EH (cell line): ENCODE measurements at places on chromosomes 3 and 15.

GRCh38 chr3:160448845-160449635, 546 bp downstream of the TRIM59 start:
- peak; percentile 50 for DNase-seq

- DNase-seq, result no peak
Measured at GRCh38 chr3:128062033-128062745, 10.0 kb downstream of the SEC61A1 start.

- DNase-seq, result no peak
Measured at GRCh38 chr3:114242947-114243346, 5.6 kb upstream of the ZNF80 start.

DNA sequence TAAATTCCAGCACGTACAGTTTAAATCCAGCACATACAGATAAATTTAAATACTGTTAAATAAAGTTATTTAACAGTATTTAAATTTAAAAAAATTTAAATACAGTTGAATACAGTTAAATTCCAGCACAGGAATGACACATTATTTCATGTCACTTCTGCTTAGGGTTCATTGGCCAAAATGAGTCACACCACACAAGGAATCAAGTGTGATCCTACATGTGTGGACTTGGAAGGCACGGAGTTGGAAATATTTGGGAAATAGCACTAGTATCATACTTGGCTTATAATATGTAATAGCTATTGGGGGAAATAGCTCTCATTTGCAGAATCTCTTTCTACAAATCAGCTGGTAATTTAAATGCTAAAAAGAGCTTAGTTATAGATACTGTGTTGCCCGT, 10.6 kb downstream of the RAB7A start:
- DNase-seq, result peak; percentile 71

- DNase-seq, result no peak
Measured at GRCh38 chr15:86197770-86198169, 118.1 kb downstream of the AGBL1 start.

DNA sequence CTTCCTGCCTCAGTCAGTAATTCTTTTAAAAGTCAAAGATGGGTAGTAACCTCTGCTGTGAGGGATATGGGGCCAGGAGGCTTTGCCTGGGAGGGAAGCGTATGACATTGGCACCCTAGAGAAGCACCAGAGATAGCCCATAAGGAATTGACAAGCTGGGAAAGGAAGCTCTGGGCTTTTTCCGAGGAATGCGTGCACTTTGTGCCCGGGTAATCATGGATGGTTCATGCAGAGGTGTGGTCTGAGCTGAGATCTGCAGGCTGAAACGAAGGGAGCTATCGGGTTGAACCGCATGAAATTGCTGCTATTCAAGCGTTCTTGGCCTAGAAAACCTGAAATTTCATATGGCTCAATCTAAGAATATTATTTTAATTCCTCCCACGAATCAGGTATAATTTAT, 127.7 kb upstream of the TLE3 start:
- no peak for DNase-seq

DNA sequence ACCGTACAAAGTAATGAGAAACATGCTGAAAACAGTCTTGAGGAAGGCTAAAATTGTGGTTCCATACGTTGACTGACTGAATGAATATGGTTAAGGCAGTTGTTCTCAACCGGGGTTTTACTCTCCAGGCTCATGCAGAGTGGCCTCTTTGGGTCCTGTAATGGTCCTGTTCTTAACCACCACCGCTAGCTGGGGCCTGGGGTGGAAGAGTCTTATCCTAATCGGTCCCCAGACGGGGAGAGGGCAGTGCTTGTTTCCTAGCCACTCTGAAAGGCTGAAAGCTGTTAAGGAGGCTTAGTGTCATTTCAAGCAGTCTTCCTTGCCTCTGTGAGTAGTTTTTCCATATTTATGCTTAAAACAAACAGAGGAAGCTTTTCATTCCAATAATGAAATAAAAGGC, 32.0 kb downstream of the SELENOT start:
- no peak for DNase-seq

DNA sequence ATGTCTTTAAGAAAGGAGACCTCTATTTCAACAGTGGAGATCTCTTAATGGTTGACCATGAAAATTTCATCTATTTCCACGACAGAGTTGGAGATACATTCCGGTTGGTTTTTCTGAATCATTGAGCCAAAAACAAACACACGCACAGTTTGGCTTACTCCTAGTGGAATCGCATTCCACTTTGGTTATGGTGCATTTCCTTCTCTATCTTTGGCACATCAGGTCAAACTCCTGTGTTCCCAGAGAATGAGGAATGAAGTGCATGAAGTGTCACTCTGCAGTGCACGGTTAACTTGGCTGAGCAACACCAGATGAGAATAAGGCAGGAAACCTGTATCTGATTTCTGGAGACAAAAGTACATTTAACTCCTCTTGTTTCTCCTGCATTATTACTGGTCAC, 38.5 kb downstream of the HDC start:
- DNase-seq, result peak; percentile 94

- DNase-seq, result no peak
Measured at GRCh38 chr3:88059380-88060170, 520 bp downstream of the ZNF654 start.

GRCh38 chr3:85567071-85567676, 608.4 kb downstream of the CADM2 start:
- peak; percentile 14 for DNase-seq

GRCh38 chr3:194537732-194538247, 51.0 kb upstream of the ATP13A3 start:
- DNase-seq, result peak; percentile 89

- no peak for DNase-seq
Measured at GRCh38 chr15:29379647-29380046, 110.0 kb upstream of the NSMCE3 start.

DNA sequence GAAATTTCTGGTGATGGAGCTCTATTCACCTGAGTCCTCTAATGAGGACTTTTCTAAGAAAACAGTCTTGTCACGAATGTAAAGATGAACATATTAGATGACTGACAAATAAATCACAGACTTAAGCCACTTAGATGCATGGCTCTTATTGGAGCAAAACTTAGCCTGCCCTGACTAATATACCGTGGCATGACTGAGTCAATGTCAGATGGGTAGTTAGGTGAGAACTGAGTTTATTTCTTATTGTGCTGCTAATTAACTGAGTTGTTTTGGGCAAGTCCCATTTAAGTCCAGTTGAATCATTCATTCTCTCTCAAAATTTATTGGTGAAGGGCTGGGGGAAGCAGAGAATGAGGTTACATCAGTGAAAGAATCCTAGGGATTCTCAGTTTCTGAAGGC, 459.8 kb downstream of the MCTP2 start:
- DNase-seq, result no peak

GRCh38 chr15:39498629-39499028, 82.2 kb upstream of the THBS1 start:
- peak; percentile 79 for DNase-seq

DNA sequence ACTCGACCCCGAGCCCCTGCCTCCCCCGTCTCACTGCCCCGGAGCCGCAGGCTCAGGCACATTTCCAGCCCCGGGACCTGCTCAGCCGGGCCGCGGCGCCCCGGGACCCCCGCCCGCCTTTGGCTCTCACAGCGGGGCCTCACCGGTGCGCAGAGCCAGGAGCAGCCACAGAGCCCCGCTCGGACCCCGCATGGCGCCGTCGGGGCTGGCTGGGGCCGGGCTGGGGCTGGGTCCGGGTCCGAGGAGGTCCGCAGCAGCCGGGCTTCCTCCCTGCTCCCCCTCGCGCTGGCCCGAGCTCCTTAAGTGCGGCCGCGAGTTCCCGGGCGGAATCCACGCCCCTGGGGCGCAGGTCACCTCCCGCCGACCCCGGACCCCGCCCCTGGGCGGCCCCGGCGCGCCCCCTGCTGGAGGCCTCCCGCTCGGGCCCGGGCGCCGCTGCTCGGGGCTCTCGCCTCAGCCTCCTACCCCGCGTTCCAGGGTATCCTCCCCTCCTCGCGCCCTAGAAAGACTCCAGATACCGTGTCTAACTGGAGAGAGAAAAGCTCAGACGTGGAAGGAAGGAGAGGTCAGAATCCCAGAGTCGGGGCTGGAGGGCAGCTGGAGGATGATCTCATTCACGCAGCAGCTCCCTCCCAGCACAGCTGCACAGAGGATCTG, at the start of gene MELTF:
TSS of gene MELTF (minus strand) at position 307 of the 657 bp plus-strand sequence. CDS start at position 192, 115 bp downstream.
- peak; percentile 71 for DNase-seq

- DNase-seq, result no peak
Measured at GRCh38 chr15:69666921-69667811, 214.5 kb downstream of the RPLP1 start.

- no peak for DNase-seq
Measured at GRCh38 chr15:39882602-39883001, 37.5 kb downstream of the GPR176 start.

DNA sequence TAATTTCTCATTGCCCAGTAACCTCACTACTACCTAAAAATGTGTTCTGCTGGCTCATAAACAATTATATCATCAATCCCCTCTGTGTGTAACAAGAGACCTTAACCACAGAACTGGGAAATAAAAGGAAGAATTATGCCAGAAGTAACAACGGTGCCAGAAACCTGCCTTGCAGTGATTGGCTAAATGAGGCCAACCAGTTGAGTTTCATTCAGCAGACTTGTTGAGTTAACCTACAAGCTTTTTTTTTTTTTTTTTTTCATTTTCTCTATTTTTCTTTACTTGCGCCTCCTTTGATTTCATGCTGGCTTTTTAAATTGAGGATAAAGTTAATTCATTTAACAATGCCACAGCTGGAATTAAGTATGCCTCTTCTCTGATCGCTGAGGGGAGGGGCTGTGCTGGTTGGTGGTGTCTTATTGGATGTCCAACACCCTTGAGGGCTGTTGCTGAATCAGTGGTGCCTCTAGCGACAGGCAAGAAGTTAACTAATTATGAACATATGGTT, 30.0 kb upstream of the GMNC start:
- no peak for DNase-seq

DNA sequence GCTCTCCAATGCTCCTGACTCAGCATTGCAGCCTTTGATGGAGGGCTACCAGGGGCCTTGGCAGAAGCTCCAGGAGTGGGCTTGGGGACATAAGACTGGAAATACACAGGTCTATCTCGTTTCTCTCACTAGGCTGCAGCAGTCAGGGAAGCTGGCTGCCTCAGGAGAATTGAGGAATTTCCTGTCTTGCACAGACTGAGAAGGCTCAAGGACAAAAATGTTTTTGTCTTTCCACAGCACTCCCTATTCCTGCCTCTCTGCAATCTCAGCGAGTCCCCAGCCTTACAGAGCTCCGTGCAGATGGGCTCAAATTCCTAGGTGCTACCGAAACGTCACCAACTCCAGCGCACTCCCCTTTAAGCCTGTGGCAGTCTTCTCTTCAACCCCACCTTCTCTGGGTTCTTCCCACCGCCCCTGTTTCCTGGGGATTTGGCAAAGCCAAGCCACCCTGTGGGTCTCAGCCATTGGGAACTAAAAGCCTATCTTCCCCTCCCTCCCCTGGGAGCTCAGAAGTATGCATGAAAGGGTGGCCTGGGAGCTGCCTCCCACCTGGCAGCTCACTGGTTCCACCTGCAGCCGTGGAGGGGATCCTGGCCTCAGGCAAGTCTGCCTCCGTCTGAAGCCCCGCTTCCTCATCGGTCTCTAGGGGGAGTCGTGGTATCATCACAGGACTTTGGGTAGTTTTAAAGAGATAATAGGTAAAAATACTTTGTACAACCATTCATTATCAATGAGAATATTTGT, 322.6 kb upstream of the FRG2C start:
- no peak for DNase-seq

DNA sequence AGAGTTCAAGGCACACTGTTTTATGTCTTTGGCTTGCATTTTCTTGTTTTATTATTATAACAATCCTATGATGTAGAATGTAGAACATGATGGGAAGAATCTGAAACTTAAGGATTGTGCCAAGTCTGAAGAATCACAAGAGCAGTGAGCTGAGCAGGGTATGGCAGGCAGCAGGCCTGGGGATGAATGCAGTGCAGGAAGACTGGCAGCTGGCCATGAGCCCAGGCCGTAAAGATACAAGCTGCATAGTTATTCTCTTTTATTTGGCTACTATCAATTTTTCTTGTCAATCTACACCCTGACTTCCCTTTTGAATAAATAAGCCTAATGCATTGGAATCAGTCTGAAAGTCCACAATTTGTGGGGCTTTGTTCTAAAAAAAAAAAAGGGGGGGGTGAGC, 89.6 kb upstream of the ARPP21 start:
- DNase-seq, result no peak

DNA sequence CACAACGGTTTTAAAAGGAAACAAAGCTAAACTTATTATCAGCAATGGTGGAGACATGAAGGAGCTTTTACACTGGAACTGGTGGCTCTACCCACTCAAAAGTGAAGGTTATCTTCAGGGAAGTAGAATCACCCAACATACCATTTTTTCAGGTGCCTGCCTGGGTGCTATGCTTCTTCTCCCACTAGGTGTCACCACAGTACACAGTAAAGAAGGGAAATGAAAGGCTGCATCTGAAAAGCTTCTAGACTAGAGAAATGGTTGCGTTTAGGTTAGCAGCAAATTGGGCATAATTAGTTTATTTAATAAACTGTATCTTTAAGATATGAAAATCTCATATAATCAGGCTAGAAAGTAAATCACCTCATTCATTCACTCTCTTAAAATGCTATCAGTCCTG, 47.0 kb upstream of the SELENOK start:
- peak; percentile 56 for DNase-seq

GRCh38 chr3:41324156-41324475, 124.8 kb downstream of the CTNNB1 start:
- no peak for DNase-seq

DNA sequence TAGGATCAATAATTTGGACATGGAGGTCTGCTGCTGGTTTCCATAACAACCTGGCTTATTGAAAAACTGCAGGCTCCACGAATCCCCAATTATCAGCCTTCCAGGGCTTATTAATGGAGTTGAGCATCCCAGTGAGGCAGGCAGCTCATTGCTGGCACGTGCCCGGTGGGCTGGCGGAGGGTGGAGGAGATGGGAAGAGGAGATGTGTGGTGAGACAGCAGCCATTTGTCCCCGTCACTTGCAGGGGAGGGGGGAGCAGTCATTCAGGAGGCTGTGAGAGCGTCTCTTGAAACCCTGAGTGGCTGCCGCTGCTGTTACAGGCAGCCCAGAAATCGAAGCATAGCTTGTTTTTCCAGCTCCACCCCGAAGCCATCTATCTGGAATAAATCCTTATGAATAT, 70.6 kb downstream of the GAP43 start:
- no peak for DNase-seq

DNA sequence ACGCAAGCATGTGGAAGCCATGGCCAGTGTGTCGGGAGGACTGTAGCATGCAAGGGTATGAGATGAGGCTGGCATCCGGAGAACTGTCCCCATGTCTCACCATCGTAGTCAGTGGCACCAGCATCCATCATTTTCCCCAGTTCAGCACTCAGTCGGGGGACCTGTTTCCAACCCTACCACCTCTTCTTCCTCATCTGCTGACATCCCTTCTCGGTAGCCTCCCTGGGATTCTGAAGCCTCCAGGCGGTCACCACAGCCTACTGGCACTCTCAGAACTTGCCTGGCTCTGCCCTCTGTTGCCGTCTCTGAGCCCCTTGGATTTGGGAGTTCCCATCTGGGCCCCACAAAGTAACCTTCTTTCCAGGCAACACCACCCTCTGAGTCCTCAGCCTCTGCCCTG, 131.1 kb upstream of the ABHD17C start:
- DNase-seq, result no peak

GRCh38 chr3:72907731-72908620, 20.1 kb downstream of the GXYLT2 start:
- DNase-seq, result peak; percentile 82
